ENCODE measurements at places on chromosomes 12 and 14.

GRCh38 chr14:36217027-36217426, 40.5 kb upstream of the PTCSC3 start:
- no peak for DNase-seq

GRCh38 chr12:76627346-76628135, 68.0 kb upstream of the OSBPL8 start:
- no peak for DNase-seq

GRCh38 chr12:50240096-50240791, 43.1 kb downstream of the LIMA1 start:
- DNase-seq = no peak

DNA sequence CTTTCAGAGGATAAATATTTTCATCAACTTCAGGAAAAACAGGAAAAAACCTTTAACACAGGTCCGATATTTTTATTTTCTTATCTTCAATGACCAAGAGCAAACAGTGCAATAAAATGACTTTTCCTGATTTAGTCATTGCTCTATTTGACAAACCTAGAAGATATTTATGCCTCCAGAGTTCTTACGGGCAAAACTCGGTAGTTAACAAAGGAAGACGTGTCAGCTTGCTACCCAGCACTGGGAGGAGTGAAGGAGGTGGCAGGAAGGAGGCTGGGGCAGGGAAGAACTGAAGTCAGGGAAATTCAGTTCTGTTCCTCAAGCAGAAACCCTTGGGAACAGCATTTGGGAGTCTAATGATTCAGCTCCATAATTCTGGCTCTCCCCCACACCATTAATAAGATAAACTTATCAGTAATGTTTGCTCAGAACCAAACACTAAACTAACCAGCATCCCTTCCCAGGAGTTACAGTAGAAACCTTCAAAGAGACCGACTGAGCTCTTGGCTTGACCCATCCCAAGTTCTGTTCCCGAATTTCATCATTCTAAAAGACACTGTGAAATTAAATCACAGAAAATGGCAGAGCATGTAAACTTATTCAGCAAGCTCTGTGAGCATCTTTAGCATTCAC, 163.3 kb downstream of the APAF1 start:
- no peak for DNase-seq

GRCh38 chr12:111462210-111462769, 56.6 kb downstream of the SH2B3 start:
- DNase-seq = no peak

GRCh38 chr14:97306760-97307246, 509.6 kb downstream of the VRK1 start:
- no peak for DNase-seq

DNA sequence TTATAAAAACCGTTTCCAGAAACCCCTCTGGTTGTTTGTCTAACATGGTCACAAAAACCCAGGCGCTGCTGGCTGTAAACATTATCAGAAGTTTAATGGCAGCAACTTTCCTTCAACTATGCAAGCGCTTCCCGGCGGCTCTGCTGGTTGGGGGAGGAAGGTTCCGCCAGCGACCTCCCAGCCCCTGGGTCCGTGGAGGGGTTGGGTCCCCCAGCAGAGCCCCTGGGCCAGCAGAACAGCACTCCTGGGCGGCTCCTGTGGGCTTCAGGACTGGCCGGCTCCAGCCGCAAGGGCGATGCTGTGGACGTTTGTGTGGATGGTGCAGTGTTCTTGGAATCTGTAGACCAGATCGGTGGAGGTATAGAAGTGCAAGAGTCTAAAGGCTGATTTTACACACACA, 26.0 kb downstream of the LRCOL1 start:
- no peak for DNase-seq

DNA sequence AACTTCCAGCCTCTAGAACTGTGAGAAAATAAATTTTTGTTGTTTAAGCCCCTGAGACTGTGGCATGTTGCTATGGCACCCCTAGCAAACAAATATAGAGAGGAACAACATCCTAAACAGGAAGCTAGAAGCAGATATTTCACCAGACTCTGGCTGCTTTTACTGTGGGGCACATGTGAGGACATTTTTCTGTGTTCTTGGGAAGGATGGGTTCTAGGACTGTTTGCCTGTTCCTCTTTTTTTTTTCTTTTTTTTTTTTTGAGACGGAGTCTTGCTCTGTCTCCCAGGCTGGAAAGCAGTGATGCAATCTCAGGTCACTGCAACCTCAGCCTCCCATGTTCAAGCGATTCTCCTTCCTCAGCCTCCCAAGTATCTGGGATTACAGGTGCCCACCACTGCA, 4.2 kb upstream of the HRK start:
- DNase-seq = no peak

DNA sequence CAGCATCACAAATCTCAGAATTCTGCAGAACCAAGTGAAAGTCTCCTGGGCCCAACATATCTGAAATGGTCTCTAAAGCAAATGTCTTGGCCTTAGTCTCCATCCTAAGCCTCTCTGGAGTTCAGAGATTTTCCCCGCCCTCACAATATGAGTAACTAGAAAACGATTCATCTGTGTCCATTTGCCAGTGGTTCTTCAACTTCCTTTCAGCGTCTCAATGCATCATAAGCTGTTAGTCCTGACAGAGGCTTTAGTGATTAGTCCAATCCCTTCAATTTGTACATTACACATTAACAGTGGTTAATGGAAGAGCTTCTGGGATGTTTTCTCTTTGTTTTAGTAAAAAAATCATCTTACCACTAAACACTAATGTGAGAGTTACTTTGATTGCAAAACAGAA, 17.4 kb downstream of the NPC2 start:
- no peak for DNase-seq

GRCh38 chr12:42987216-42987650, 397.7 kb upstream of the PRICKLE1 start:
- no peak for DNase-seq

GRCh38 chr14:53652068-53652467, 304.6 kb downstream of the BMP4 start:
- no peak for DNase-seq

DNA sequence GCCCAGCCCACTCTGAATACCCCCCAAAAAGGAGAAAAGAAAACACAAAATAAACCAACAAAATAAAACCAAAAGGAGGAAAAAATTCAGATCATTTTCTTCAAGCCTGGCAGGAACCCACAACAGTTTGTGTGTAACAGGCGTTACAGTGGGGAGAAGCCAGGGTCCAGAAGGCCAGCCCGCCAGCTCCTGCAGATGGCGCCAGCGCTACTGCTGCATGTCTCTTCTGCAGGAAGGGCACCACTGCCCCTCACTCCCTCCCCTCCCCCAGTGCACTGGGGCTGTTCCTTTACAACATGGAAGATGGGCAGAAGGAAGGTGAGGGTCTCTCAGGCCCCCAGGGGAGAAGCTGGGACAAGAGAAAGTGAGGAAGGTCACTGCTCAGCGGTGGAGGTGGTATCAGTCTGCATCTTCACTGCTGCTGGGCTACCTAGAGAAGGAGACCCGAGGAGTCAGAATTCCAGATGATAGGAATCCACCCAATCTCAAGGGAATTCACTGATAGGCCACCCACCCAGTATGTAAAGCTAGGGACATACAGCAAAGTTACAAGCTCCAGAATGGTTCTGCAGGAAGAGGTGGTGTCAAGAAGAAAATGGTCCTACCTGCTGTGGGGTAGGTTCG, 2.3 kb upstream of the NOP2 start:
- no peak for DNase-seq

DNA sequence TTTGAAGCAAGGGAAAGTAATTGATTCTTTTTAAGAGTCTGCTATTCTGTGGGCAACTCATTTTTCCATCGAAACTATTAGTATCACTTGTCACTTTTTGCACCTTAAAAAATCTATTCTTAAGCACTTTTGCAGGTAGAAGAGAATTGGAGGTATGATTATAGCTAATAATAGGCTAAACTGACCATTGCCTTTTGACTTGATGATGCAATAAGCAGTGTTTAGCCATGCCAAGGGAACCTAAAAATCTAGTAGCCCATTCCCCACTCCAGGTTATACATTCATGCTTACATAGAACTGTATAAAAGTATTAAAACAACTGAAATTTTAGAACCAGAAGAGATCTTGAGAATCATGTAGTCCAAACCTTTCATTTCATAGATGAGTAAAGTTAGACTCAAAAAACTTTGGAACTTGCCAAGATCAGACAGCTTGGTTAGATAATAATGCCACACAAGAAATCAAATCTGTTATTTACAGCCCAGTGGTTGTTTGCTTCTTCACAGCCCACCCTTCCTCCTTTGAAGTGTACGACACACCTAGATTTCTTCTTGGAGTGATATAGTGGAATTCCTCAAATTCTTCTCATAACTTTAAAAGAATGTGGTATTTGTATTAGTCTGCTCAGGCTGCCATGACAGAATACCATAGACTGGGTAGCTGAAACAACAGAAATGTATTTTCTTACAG, 21.7 kb upstream of the GARIN2 start:
- DNase-seq = no peak

GRCh38 chr12:6315184-6315583, 4.7 kb downstream of the PLEKHG6 start:
- DNase-seq = no peak

DNA sequence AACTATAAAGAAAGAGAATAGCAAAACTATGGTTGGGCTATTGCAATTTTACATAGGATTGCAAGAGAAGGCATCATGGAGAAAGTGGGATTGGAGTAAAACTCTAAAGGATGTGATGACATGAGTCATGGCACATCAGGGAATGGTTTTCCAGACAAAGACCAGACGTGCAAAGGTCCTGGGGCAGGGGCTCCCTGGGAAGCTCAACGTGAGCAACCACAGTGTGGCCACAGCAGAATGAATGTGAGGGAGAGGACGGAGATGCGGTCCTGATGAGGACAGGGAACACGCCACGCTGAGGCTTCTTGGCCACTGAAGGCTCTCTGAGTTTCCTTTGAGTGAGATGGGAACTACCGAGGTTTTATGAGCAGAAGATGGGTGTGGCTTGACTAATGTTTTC, 38.2 kb downstream of the FZD10 start:
- no peak for DNase-seq

- DNase-seq = no peak
Measured at GRCh38 chr14:71583194-71583593, 349.0 kb upstream of the RGS6 start.

- DNase-seq = no peak
Measured at GRCh38 chr14:101481557-101481956, 79.7 kb upstream of the DIO3 start.

DNA sequence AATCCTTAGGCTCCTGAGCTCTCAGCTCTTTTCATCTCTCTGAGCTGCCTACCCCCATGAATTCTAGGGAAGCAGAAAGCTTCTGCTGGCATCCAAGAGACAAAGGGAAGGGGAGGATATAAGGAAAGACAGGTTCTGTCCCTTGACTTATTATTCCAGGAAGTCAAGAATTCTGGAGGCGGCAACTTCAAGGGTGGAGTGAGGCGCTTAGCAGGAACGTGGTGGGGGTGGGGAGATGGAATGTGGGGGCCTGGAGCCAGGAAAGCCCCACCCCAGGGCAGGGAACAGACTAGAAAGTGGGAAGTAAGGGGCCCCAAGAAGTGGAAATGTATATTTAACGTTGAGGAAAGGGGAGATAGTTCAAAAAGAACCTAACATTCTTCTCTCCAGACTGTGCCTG, 1.4 kb downstream of the CALCOCO1 start:
- no peak for DNase-seq

GRCh38 chr12:91620992-91621391, 438.4 kb upstream of the DCN start:
- DNase-seq = no peak

- DNase-seq = no peak
Measured at GRCh38 chr14:35879654-35880249, 53.6 kb downstream of the BRMS1L start.

- DNase-seq = peak; percentile 57
Measured at GRCh38 chr14:104864267-104865080, 594 bp upstream of the CEP170B start.
